ENCODE measurements at places on chromosomes 1 and 21. TPM values are rescaled to one million over a fixed set of nuclear protein-coding genes. Genes with fewer than 3 reads are reported as not detected.
A peak's percentile ranks its signal among the peaks of the same experiment; 100 is the strongest.

- H3K27me3 ChIP-seq = peaks cover 1% of the 10 kb centered on the region
- no peak overlapping the region for H3K27ac ChIP-seq
- H3K36me3 ChIP-seq = no peaks in the 10 kb centered on the region
Observed at GRCh38 chr1:150236614-150237100, 745 bp upstream of the ANP32E start.

DNA sequence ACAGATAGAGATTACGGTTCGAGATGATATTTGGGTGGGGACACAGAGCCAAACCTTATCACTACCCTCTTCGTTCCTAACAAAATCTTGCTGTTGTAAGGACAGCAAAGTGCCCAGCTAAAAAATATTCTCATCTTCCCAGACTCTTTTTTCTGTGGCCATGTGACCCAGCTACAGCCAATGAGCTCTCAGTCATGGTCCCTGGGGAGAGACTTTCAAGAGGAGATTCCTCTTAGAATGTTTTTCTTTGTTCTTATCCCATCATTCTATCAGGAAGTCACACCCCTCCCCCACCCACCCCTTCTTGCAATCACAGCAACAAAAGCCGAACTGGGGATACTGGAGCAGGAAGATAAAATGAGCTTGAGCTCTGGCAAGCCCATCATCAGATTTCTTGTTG lies 247.1 kb downstream of the CHRM3 start:
- no peak for DNase-seq
- no peak overlapping the region for H3K27ac ChIP-seq
- H3K27me3 ChIP-seq = no peaks in the 10 kb centered on the region
- H3K4me3 ChIP-seq = no peak overlapping the region
- H3K4me1 ChIP-seq = no peaks in the 10 kb centered on the region
- H3K36me3 ChIP-seq = peaks cover 5% of the 10 kb centered on the region

The LCE1A gene
- not detected for total RNA-seq

DNA sequence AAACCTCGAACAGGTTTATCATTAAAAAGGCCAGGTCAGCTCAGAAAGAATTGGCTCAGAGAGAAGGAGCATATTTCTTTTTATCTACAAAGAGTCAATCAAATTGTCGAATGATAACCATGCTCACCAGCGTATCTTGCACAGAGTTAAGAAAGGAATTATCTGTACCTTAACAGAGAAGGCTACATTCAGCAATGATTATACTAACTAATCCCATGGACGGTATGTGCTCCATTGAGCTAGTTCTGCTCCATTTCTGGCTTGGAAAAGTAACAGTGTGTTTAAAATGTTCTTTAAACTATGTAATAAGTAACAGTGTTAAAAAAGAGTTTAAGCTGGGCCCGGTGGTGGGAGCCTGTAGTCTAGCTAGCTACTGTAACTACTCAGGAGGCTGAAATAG lies 4.2 kb downstream of the UBR4 start:
- no peak for DNase-seq
- peaks cover 71% of the 10 kb centered on the region for H3K4me1 ChIP-seq
- peaks cover 31% of the 10 kb centered on the region for H3K36me3 ChIP-seq
- H3K27ac ChIP-seq = peak overlapping the region; percentile 66

The TLCD4 gene
- total RNA-seq = 0.24 TPM

The GNG12 gene
- 212 TPM for total RNA-seq

DNA sequence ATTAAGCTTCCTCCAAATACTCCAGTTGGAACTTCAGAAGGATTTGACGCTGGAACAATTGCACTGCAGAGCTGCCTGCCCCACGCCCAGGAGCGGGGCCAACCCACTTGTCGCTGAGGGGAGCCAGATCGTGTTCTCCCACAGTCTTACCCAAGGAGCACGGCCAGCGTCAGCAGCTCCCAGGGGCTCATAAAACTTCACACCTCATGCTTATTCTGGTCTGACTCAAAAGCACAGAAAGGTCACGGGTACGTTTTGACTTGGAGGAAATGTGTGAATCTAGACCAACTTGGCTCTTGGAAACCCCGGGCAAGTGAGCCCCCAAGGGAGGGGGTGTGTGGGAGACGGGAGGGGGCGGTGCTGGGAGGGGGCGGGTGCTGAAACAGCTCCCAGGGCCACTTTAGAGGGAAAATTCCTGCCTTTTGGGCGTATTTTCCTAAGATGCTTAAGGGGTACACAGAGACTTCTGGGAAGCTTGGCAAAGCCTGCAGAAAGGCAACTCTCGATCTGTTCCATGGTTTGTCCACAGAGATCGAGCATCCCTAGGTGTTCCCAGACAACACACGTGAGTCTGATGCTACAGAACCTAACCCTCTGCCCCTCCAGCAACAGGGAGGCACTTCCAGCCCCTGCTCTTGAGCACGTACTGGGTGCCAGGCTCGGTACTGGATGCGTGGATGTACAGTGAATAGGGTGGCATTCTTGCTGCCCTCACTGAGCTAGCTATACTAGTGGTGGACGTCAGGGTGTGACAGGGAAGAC lies 98.9 kb downstream of the DHRS3 start:
- peaks cover 8% of the 10 kb centered on the region for H3K27me3 ChIP-seq
- H3K4me1 ChIP-seq = peaks cover 24% of the 10 kb centered on the region
- H3K4me3 ChIP-seq = peak overlapping the region; percentile 19
- H3K36me3 ChIP-seq = no peaks in the 10 kb centered on the region
- H3K27ac ChIP-seq = no peak overlapping the region

DNA sequence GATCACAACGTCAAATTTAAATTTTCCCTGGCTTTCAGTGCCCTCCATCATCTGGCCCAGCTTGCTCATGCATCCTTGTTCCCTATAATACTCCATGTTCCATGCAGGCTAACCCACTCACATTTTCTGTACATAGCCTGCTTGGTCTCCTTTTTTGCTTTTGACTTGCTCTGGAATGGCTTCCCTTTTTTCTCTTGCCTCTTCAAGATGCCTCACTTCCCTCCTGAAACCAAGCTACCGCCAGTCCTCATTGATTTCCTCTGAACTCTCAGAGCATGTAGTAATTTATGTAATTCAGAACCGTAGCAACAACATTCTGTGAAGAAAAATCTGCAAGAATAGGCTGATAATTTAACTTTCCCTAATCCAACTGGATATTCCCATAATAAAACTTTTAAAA lies 10.3 kb downstream of the CAP1 start:
- DNase-seq = no peak
- peaks cover 78% of the 10 kb centered on the region for H3K4me1 ChIP-seq
- H3K27ac ChIP-seq = peak overlapping the region; percentile 38
- peaks cover 29% of the 10 kb centered on the region for H3K36me3 ChIP-seq

The HAO2 gene
- not detected for total RNA-seq

The CASZ1 gene
- total RNA-seq = 0.48 TPM

DNA sequence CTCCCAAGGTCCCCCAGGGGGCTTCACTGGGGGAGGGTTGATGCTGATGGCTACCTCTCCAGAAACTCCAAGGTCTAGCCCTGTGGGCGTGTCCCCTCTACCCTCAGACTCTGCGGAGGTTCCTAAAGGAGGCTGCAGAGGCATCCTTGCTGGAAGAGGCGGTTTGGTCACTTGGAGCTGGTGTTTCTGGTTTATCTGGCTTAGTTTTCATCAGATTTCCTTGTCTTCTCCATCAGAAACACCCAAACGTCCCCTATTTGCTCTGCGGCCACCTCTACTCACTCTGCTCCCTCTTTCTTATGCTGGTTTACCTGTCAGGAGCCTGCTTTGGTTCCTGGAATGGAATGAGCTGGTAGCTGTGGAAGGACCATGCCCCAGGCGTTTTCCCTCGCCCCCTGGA lies 2.5 kb downstream of the PKP1 start:
- DNase-seq = no peak
- no peak overlapping the region for H3K4me3 ChIP-seq
- no peak overlapping the region for H3K27ac ChIP-seq
- H3K36me3 ChIP-seq = no peaks in the 10 kb centered on the region

The S100A10 gene
- 380 TPM for total RNA-seq

DNA sequence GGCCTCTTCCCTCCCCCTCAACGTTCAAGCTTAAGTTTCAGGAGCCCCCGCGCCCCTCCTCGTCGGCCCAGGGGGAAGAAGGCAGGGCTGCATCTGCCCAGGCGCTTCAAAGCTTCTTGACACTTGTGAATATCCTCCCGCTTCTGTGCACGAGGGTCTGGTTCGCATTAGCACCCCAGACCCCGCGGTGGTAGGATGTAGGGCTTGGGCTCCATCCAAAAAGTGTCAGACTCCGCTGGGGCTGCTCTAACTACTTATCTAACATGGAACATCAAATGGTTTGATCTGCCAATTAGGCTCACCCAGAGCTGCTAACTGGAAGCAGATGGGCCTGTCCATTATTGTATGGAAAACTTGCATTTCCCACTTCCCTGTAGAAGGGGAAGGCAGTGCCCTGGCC lies 28.9 kb downstream of the TAS1R2 start:
- peaks cover 16% of the 10 kb centered on the region for H3K27me3 ChIP-seq
- no peaks in the 10 kb centered on the region for H3K36me3 ChIP-seq
- H3K4me1 ChIP-seq = no peaks in the 10 kb centered on the region
- DNase-seq = no peak
- no peak overlapping the region for H3K4me3 ChIP-seq

The ACBD6 gene
- 21.1 TPM for total RNA-seq

- H3K27me3 ChIP-seq = peaks cover 14% of the 10 kb centered on the region
- peak; percentile 47 for DNase-seq
- H3K27ac ChIP-seq = no peak overlapping the region
- peaks cover 50% of the 10 kb centered on the region for H3K4me1 ChIP-seq
- no peak overlapping the region for H3K4me3 ChIP-seq
Observed at GRCh38 chr21:41783476-41784180, 16.8 kb upstream of the RIPK4 start.

The TNFRSF14 gene
- total RNA-seq = 10.9 TPM

DNA sequence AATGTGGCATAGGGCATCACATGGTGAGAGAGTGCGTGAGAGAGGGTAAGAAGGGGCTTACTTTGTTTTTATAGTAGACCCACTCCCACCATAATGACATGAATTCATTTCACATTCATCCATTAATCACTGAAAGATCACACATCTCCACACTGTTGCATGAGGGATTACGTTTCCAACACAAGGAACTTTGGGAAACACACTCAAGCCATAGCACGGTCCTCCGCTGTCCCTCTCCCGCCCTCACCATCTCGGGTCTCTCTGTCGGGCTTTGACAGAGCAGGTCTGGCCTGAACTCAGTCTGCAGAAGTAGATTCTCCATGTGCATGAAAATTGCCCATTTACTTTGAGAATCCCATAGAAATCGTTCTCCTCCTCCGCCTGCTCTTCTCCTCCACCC lies 312.2 kb downstream of the MATN1 start:
- no peak overlapping the region for H3K27ac ChIP-seq
- H3K4me3 ChIP-seq = no peak overlapping the region
- H3K27me3 ChIP-seq = peaks cover 13% of the 10 kb centered on the region

- H3K27me3 ChIP-seq = peaks cover 2% of the 10 kb centered on the region
- peaks cover 11% of the 10 kb centered on the region for H3K36me3 ChIP-seq
- no peak overlapping the region for H3K4me3 ChIP-seq
- no peak overlapping the region for H3K27ac ChIP-seq
- no peak for DNase-seq
Observed at GRCh38 chr1:212794561-212795014, 2.9 kb downstream of the TATDN3 start.

The KCNK1 gene
- total RNA-seq = not detected

DNA sequence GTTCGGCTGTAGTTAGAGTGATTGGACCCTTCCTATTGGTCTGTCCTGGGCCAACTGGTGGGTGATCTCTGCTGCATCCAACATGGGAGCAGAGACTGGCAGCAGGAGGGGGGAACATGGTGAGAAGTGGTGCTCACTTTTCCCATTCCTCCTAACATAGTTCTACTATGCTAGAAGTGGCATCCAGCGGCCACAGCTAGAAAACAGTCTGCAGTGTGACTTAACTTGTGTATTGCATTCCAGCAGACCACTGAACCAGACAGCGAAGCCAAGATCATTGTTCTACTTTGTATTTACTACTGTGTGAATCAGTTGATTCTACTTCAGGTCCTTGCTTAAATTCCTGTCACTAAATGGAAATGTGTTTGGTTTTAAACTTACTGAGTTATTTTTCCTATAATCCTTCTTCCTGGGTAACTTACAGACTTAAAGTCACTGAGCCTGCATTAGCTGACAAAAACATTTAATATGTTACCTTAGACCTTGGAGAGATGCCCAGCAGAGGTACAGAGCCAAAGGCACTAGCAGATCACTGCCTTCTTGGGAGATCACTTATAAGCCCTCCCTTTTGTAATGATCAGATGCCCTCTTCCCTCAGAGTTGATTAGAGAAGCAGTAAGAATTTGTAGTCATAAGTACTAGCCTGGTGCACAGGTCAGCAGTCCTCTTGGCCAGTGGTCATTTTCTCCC lies 8.2 kb downstream of the FABP3 start:
- peaks cover 8% of the 10 kb centered on the region for H3K36me3 ChIP-seq
- no peaks in the 10 kb centered on the region for H3K27me3 ChIP-seq
- no peak overlapping the region for H3K27ac ChIP-seq
- no peak overlapping the region for H3K4me3 ChIP-seq

The GJA4 gene
- not detected for total RNA-seq

The BOLA1 gene
- total RNA-seq = 6.8 TPM

DNA sequence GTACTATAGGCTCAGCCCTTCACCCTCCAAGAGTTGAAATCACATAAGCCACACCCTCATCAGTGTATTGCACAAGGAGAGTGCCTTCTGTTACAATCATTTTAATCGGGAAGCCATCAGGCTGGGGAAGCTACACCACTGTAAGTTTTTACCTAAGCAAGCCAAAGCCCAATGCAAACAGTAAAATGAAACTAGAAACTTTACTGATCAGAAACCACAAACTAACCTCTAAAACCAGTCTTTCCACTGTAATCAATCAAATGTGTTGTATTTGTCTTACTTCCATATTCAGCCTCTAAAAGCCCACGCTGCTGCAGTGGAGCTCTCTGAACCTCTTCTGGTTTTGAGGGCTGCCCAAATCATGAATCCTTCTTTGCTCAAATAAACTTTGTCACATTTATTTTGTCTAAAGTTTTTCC lies 26.2 kb downstream of the CAPN8 start:
- no peak for DNase-seq
- H3K4me1 ChIP-seq = no peaks in the 10 kb centered on the region
- no peak overlapping the region for H3K4me3 ChIP-seq
- peaks cover 49% of the 10 kb centered on the region for H3K27me3 ChIP-seq

The ANKRD34A gene
- 12.3 TPM for total RNA-seq

The ITLN2 gene
- not detected for total RNA-seq

DNA sequence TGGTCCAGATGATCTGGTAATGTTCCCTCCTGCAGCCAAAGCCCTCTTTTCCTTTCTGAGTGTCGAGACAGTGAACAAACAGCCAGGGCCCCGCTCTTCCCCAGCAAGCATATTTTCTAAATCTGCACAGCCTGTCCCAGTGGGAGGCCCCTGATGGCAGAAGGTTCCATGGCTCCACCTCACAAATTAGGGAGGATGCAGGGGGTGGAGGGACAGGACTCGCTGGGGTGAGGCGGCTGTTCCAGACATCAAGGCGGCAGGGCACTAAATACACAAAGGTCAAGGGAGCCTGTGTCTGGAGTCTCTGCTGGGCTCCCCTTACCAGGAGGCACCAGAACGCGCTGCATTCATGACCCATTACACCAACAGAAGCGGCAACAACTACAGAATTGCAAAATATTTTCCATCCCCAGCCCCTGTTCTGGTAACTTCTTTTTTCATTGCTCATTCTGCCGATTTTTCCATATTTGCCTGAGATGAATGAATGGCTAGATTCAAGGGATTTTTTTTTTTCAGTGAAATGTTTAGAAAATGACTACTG lies 27.0 kb upstream of the PRELP start:
- no peaks in the 10 kb centered on the region for H3K36me3 ChIP-seq
- no peak for DNase-seq
- H3K4me3 ChIP-seq = no peak overlapping the region
- peaks cover 17% of the 10 kb centered on the region for H3K4me1 ChIP-seq
- H3K27ac ChIP-seq = no peak overlapping the region
- H3K27me3 ChIP-seq = peaks cover 29% of the 10 kb centered on the region

- H3K36me3 ChIP-seq = no peaks in the 10 kb centered on the region
- peak; percentile 95 for DNase-seq
- H3K27ac ChIP-seq = peak overlapping the region; percentile 87
- peak overlapping the region; percentile 75 for H3K4me3 ChIP-seq
- H3K4me1 ChIP-seq = peaks cover 62% of the 10 kb centered on the region
- H3K27me3 ChIP-seq = peaks cover under 1% of the 10 kb centered on the region
Observed at GRCh38 chr21:35559128-35559828, 501.0 kb downstream of the SETD4 start.
